Stimulated activated CD4-positive, alpha-beta T cell treated with anti-CD3 and anti-CD28 coated beads, Interleukin-1b, Interleukin-23, amount 100 ng/mL, for 48 hours (primary cell): ENCODE measurements at places on chromosomes 12 and 14.

DNA sequence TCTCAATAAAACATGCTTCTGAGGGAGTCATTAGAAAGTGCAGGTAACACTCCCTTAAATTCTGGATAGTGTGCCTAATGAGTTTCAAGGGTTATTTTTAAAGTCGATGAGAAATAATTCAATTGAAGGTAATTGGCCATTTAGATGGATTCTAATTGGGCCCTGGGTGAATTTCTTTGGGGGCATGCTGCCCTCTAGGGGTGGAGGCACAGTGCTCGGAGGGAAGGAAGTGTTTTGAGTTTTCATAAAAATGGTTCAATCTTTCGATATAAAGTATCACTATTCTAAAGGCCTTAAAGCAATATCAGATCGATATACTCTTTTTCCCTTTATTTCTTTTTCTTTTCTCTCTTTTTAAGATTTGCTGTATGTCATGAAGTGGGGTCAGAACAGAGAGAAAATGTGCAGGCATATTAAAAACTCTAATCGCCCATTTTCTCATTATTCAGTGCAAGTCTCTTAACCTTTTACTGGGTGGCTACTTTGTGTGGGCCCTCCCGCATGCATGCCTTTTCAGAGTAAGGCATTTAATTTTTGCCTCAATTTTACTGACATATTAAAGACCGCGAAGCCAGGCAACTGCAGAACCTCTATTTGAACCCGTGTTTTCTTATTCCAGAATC, 25.5 kb downstream of the NKX2-8 start:
- DNase-seq, result no peak

DNA sequence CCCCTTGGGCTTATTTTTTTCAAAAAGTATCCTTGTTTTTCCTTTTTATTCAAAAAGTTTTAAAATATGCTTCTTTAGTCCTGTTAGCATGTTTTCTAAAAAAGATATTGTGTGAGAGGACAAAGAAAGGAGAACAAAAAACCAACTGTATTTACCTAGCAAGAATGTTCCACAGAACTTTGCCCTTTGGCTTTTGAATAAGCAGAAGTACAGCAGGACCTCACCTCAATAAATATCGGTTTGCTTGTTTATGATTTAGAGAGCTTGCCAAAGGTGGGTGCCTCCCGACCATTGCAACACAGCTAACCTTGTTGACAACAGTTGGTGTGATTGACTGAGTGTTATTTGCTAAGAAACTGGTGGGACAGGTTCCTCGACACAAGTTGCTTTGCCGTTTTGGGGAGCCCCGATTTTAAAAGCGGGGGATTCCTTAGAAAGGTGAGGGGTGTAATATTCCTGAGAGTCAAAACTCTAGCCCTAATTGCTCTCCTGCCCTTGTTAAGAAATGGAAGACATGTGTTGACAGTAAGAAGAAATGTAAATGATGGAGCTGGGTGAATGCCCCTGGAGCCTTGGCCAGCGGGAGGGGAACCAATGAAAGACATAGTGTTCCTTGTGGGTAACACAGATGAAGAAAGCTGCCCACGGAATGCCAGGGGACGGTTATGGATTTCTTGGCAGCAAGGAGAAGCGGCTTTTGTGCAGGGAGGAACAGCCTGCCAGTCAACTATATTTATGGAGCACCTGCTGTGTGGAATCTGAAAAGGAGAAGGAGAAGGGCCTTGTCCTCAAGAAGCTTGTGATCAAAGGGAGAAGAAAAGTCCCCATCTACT, 13.7 kb downstream of the MYBPC1 start:
- no peak for DNase-seq

DNA sequence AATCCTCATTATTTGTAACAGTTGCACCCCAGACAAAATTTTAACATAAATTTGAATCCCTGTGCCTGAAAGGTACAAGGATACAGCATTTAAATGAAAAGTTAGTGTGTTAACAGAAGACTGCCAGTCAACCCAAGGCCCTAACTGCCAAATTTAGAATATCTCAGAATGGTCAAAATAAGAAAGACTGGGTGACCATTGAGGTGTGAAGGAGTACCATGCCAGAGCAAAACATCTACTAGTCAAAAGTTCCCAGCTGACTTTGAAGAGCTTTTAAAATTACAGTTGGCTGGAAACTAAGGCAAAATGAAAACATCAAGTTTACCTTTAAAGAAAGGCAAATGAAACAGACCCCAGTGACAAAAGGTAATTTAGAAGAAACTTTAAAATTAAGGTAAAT, 18.4 kb downstream of the SAV1 start:
- DNase-seq, result no peak

GRCh38 chr12:109033239-109034196, 12.7 kb upstream of the SVOP start:
- no peak for DNase-seq

DNA sequence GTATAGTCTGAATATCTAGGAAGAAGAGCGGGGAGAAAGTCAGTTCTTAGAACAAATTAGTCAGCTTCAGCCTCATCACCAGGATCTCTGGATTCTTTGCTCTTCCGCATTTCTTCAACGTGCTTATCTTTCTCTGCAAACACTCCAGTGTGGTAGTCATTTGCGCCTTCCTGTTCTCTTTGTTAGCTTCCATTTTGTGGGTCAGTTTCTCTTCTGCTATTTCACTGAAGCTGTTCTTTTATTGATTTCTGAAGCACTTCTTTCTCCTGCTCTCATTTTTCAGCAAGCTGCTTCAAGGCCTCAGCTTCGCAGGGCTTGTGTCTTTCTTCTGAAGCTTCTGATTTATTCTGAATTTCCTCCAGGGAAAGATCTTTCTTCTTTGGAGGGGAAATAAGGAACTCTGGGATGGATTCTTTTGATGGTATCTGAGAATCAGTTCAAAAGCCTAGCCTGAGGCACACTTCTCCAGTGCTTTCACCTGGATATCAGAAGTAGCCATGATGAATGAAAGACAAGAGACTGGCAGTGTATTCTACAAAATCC, 13.5 kb downstream of the AMN1 start:
- no peak for DNase-seq
